ENCODE measurements at places on chromosomes 3 and 15.
A peak's percentile ranks its signal among the peaks of the same experiment; 100 is the strongest.

- no peak for DNase-seq
Measured at GRCh38 chr15:48297668-48298067, 33.6 kb upstream of the DUT start.

- peak; percentile 29 for DNase-seq
Measured at GRCh38 chr3:128316481-128316891, 150.2 kb downstream of the DNAJB8 start.

- no peak for DNase-seq
Measured at GRCh38 chr15:98398886-98399285, 249.5 kb upstream of the IGF1R start.

- no peak for DNase-seq
Measured at GRCh38 chr3:171867981-171868380, 24.8 kb downstream of the TMEM212 start.

DNA sequence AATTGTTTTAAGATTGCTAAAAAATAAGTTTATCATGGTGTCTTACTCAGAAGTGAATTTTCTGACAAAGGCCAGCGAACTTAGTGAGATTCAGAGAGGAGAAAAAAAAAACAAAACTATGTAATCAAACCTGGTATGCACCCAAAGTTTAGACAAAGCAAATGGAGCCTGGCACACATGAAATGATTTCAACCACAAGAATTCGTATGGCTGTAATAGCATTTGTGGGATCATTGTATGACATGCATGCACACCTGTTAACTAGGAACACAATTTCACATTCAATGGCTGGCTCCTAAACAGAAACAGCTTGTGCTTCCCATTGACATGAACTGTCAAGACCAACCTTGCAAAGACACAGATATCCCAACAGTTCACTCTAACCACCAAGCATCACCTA is 94.6 kb downstream of the ZIC4 start:
- no peak for DNase-seq
